Stimulated activated CD4-positive, alpha-beta T cell treated with anti-CD3 and anti-CD28 coated beads, TNF-alpha, amount 100 ng/mL, for 1 hour (primary cell): ENCODE measurements at places on chromosomes 4 and X.

DNA sequence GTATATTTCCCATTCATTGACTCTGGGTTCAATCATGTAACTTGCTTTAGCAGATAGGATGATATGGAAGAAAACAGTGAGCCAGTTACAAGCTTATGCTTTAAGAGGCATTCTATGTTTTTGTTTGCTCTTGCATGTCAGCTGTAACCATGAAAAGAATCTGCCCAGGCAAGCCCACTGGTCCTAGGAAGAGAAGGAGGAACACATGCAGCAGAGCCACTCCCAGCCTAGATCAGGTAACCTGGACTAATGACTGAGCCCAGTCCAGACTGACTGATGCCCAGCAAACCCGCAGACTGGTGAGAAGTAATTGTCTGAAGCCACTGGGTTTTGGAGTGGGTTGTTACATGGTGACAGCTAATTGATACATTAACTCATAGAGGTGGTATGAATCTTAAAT lies 167.9 kb downstream of the COL4A6 start:
- no peak for DNase-seq

DNA sequence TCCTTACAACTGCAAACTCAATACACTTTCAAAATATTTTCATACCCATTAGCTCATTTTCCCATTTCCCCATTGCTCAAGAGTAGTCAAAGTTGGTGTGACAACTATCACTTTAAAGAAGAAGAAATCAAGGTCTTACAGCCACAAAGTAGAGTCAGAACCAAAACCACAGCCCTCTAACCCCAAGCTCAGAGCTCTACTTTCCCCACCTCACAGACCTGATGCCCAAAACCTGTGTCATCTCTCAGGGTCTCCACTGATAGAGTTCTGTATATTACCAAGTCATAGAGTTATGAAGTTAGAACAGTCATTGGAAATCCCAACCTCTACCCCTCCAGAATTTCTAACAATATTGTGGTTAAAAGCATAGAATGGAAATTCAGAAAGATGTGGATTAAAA lies 505.8 kb downstream of the RAB28 start:
- DNase-seq: no peak

GRCh38 chr4:110108960-110109359 lies 89.5 kb downstream of the ELOVL6 start:
- DNase-seq: no peak

GRCh38 chrX:40173143-40174000 lies 75.6 kb upstream of the BCOR start:
- no peak for DNase-seq

DNA sequence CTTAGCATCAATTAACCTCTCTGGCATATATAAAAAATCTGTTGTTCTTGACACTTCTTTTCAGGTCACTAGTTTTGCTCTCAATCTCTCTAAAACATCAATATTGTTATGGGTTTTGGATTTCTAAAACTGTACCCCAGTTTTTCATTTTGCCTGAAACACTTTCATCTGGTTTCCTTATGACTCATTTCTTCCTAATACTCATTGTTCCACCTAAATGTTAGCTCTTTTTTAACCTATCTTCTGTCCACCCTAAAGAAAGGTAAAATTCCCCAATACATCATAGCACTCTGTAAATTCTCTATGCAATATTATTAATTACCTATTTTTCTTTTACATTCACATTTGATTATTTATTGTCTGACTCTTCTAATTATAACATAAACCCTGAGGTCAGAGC lies 575.5 kb upstream of the NDST4 start:
- no peak for DNase-seq

DNA sequence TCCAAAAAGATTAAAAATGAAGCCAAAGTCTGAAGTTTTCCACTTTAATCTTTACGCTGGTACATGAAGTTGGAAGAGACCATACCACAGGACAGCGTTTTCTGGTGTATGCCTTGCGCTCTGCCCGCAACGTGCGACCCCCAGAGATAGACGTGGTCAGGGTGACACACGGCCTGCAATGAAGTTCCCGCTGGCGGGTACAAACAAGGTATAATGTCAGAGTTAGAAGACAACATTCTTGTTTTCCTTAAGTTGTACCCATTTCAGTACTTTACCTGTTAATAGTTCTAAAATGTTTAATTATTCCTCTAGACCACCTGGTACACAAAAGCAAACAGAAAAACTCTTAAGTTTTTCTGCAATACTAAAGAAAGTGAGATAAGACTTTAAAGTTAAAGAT lies 4.8 kb downstream of the HNRNPDL start:
- DNase-seq: no peak

DNA sequence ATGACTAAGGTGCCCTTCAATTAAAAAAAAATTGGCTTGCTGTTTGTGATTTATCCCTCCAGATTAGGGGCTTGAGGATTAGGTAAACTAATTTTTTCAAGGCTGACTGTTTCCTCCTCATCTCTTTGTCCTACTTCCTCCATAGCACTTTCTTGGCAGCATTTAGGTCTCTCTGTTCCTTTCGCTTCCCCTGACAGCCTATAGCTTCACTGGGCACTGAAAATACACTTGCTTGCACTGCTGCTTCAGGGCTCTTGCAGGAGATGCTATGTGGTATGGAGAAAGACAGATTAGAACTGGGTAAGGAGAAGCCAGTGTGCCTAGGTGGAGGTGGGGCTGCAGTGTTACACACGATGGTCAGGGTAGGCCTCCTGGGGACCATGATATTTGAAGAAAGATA lies 112.3 kb upstream of the SFRP2 start:
- no peak for DNase-seq
